Liver (tissue), 10 donors: ENCODE measurements at places on chromosomes 1 and 21. TPM values are rescaled to one million over a fixed set of nuclear protein-coding genes. Genes with fewer than 3 reads are reported as not detected.

DNAJC6 gene
- total RNA-seq: 35.0 TPM

GRCh38 chr1:84598846-84599741 lies 24.9 kb upstream of the CTBS start:
- no peaks in the 10 kb centered on the region for H3K4me1 ChIP-seq
- H3K27ac ChIP-seq: no peak overlapping the region
- DNase-seq: no peak
- H3K36me3 ChIP-seq: no peaks in the 10 kb centered on the region
- H3K4me3 ChIP-seq: no peak overlapping the region
- no peaks in the 10 kb centered on the region for H3K27me3 ChIP-seq

DNA sequence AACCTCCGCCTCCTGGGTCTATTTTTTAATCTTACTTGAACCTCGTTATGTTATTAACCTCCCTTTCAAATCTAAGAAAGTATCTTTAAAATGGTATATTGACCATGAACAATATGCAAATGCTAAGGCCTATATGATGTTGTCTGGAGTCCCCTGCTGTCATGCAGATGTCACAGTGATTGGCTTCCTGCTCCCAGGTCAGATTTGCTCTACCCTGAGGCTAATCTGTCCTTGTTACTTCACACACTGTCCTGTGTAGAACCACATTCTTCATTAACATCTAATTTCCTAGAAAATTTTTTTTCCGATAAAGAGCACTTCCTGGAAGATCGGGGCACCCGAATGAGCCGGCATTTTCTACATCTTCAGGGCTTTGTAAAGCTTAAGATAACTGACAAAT lies 306.6 kb downstream of the MRPL39 start:
- no peaks in the 10 kb centered on the region for H3K4me1 ChIP-seq
- no peak overlapping the region for H3K27ac ChIP-seq
- no peaks in the 10 kb centered on the region for H3K36me3 ChIP-seq

DNA sequence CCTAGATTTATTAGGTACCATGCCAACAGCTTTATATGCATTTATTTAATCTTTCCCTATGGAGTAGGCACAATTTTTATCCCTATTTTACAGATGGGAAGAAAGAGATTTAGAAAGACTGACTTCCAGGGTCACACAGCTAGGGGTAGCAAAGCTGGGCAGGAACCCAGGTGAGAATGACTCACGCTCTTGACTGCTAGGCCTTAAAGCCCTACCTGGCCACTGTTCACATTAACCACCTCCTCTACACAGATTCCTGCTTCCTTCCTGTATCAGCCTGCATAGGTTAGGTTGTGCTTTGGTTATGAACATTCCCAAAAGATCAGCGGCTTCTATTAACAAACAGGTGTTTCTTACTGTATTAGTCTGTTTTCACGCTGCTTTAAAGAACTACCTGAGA lies 53.2 kb downstream of the DNAJC6 start:
- no peaks in the 10 kb centered on the region for H3K36me3 ChIP-seq
- no peak overlapping the region for H3K4me3 ChIP-seq
- DNase-seq: no peak
- H3K27ac ChIP-seq: no peak overlapping the region
- no peaks in the 10 kb centered on the region for H3K27me3 ChIP-seq
- H3K4me1 ChIP-seq: no peaks in the 10 kb centered on the region

DNA sequence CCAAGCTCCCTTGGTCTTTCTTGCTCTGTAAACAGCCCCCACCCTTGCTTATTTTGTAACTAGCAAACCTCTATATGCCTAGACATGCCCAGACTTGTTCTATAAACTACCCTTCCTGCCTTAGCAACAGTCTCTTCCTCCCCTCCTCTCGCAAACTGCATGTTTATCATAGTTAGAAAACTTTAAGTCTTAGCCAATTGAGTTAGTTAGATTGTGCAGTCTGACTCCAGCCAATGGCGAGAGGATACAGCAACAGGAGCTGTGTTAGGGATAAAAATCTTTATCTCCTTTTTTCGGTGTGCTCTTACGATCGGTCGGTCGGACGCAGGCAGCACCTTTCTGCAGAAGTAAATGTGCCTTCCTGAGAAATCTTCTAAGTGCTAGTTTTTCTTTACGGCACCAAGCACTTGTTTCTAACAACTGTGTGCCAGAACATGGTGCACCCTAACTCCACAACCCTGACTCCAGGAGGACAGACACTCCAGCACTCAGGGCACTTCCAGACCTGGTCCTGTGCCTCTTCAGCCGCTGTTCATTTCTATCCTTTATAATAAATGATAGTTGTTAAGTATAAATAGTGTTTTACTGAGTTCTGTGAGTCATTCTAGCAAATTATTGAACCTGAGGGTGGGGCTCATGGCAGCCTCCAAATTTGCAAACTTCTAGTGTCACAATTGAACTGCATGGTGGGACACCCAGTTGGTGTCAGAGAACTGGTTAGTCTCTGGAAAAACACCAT lies 25.7 kb upstream of the GNG4 start:
- no peaks in the 10 kb centered on the region for H3K36me3 ChIP-seq
- H3K27me3 ChIP-seq: no peaks in the 10 kb centered on the region
- no peak for DNase-seq
- H3K4me3 ChIP-seq: no peak overlapping the region

DNA sequence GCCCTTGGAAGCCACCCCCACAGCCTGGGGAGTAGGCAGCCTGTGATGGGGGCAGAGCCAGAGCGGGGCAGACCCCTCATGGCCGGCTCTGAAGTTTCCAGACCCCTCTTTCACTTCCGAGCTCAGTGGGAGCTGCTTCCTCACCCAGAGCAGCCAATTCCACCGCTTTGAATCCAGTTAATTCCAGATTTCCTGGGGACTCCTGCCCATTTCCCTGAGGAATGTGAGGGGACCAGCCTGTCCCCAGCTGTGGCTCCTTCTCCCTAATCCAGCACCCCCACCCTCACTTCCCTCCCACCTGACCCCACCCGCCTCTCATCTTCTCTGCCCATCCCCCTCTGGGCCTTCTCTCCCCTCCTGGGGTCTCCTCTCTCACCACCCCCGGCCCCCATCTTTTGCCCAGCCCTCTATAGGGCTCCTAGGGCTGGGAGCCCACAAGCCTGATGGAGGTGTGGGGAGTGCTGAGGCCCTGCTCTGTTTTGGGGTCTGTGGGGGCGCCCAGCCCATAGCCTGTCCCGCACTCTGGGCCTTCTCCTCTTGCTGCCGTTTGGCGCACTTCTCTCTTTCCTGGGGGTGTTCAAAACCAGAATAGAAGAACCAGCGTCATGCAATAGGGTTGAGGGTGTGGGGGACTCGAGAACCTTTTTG lies 26.2 kb upstream of the TNFRSF1B start:
- DNase-seq: no peak
- H3K27me3 ChIP-seq: no peaks in the 10 kb centered on the region
- H3K4me3 ChIP-seq: no peak overlapping the region

GRCh38 chr1:107842241-107842640 lies 122.7 kb downstream of the VAV3 start:
- H3K27me3 ChIP-seq: no peaks in the 10 kb centered on the region
- no peak overlapping the region for H3K4me3 ChIP-seq
- H3K4me1 ChIP-seq: no peaks in the 10 kb centered on the region
- DNase-seq: no peak
- H3K27ac ChIP-seq: no peak overlapping the region

CACHD1 gene
- 3.3 TPM for total RNA-seq

- H3K4me3 ChIP-seq: peak overlapping the region; percentile 97
- no peak for DNase-seq
- peak overlapping the region; percentile 96 for H3K27ac ChIP-seq
- no peaks in the 10 kb centered on the region for H3K27me3 ChIP-seq
- peaks cover 17% of the 10 kb centered on the region for H3K4me1 ChIP-seq
- peaks cover 7% of the 10 kb centered on the region for H3K36me3 ChIP-seq
Measured at GRCh38 chr1:62437273-62437940, 558 bp downstream of the USP1 start.

ANGPTL1 gene
- 0.93 TPM for total RNA-seq

- H3K4me3 ChIP-seq: no peak overlapping the region
- no peaks in the 10 kb centered on the region for H3K36me3 ChIP-seq
- H3K27me3 ChIP-seq: no peaks in the 10 kb centered on the region
- no peak overlapping the region for H3K27ac ChIP-seq
- no peak for DNase-seq
- H3K4me1 ChIP-seq: no peaks in the 10 kb centered on the region
Measured at GRCh38 chr1:69787151-69787550, 219.4 kb downstream of the LRRC7 start.

IFNGR2 gene
- 23.2 TPM for total RNA-seq

CFHR3 gene
- total RNA-seq: 215 TPM

FCGR2B gene
- 7.9 TPM for total RNA-seq

CFAP141 gene
- total RNA-seq: not detected

- no peaks in the 10 kb centered on the region for H3K27me3 ChIP-seq
- DNase-seq: no peak
- peaks cover 3% of the 10 kb centered on the region for H3K4me1 ChIP-seq
- no peaks in the 10 kb centered on the region for H3K36me3 ChIP-seq
- H3K27ac ChIP-seq: no peak overlapping the region
Measured at GRCh38 chr1:37602750-37603694, 7.3 kb upstream of the GNL2 start.

DNA sequence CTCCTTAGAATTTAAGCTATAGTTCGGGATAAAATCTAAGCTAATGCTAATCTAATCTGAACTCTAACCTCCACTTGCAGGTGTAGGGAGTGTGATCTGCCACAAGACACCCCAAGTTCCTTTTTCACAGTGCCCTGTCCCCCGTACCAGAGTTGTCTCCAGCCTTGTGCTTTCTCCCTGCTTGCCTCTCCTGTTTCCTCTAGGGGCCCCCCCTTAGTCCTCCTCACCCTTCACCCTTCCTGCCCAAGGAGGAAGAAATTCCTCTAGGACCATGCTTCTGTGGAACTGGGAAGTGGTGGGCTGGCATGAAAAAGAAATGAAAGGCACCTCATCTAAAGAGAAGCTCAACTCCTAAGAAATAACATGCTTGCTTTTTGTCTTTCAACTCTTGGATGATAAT lies 50.2 kb upstream of the BCL9 start:
- H3K27me3 ChIP-seq: no peaks in the 10 kb centered on the region
- no peaks in the 10 kb centered on the region for H3K36me3 ChIP-seq
- H3K4me1 ChIP-seq: peaks cover 6% of the 10 kb centered on the region
- no peak for DNase-seq

LCA5L gene
- total RNA-seq: 0.19 TPM

CD53 gene
- 30.4 TPM for total RNA-seq

GRCh38 chr1:111204983-111205713 lies 4.7 kb upstream of the DENND2D start:
- H3K27me3 ChIP-seq: no peaks in the 10 kb centered on the region
- H3K27ac ChIP-seq: peak overlapping the region; percentile 92
- H3K36me3 ChIP-seq: no peaks in the 10 kb centered on the region
- DNase-seq: no peak

S100A2 gene
- total RNA-seq: not detected

FMO5 gene
- total RNA-seq: 75.5 TPM

GRCh38 chr1:201378804-201379203 lies 1.3 kb upstream of the TNNT2 start:
- no peak overlapping the region for H3K27ac ChIP-seq
- H3K27me3 ChIP-seq: peaks cover 5% of the 10 kb centered on the region

MAP1LC3C gene
- not detected for total RNA-seq

GRCh38 chr1:93811326-93812065 lies 67.5 kb downstream of the DNTTIP2 start:
- no peak for DNase-seq
- H3K36me3 ChIP-seq: no peaks in the 10 kb centered on the region
- H3K4me1 ChIP-seq: no peaks in the 10 kb centered on the region
- no peak overlapping the region for H3K4me3 ChIP-seq
- no peak overlapping the region for H3K27ac ChIP-seq

RNF223 gene
- not detected for total RNA-seq

- DNase-seq: no peak
- no peak overlapping the region for H3K4me3 ChIP-seq
- H3K4me1 ChIP-seq: no peaks in the 10 kb centered on the region
- no peaks in the 10 kb centered on the region for H3K27me3 ChIP-seq
Measured at GRCh38 chr21:40215941-40216340, 348.7 kb downstream of the PCP4 start.

ARV1 gene
- total RNA-seq: 15.9 TPM

RNU1-2 gene
- under 0.01 TPM for total RNA-seq

GRCh38 chr1:65297706-65298105 lies 11.6 kb upstream of the DNAJC6 start:
- no peak overlapping the region for H3K4me3 ChIP-seq
- H3K27me3 ChIP-seq: no peaks in the 10 kb centered on the region
- H3K4me1 ChIP-seq: no peaks in the 10 kb centered on the region
- H3K27ac ChIP-seq: no peak overlapping the region
- H3K36me3 ChIP-seq: no peaks in the 10 kb centered on the region
- no peak for DNase-seq

TMEM201 gene
- 2.9 TPM for total RNA-seq

DNA sequence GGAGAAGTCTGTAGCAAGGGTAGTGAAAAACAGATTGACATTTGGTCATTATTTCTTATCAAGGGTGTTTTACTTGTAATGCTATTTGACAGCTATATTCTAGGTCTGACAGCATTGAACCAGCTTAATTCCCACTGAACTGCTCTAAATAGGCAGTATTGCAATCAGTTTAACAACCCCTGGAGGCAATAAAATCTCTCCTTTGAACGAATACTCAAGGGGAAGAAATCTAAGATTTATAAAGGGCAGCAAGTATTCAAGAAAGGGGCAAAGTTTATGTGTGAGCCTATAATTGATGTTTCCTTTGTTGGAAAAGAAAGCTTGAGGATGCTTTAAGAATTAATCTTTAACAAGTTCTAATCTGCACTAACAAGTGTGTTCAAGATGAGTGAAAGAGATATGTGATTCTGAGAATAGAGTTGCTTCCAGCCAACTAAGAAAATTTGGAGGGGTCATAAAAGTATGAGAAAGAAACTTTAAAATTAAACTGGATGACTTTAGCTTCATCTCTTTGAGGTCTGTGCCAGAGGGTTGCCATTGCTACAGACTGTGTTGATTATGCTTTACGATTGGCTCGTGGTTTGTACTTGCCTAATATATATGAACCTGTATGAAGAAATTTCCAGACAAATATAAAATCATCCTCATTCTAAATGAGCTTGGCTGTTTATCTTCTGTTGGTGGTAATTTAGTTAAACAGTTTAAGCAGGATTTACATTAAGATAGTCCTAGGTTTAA lies 72.5 kb downstream of the ZNF326 start:
- no peak overlapping the region for H3K27ac ChIP-seq
- H3K4me1 ChIP-seq: no peaks in the 10 kb centered on the region
- H3K4me3 ChIP-seq: no peak overlapping the region
- H3K36me3 ChIP-seq: no peaks in the 10 kb centered on the region
- DNase-seq: no peak

- no peaks in the 10 kb centered on the region for H3K36me3 ChIP-seq
- H3K27ac ChIP-seq: no peak overlapping the region
- no peaks in the 10 kb centered on the region for H3K27me3 ChIP-seq
Measured at GRCh38 chr1:185419718-185420117, 102.7 kb upstream of the IVNS1ABP start.

- H3K27ac ChIP-seq: no peak overlapping the region
- no peaks in the 10 kb centered on the region for H3K36me3 ChIP-seq
- no peaks in the 10 kb centered on the region for H3K27me3 ChIP-seq
- H3K4me1 ChIP-seq: peaks cover 2% of the 10 kb centered on the region
- DNase-seq: no peak
- no peak overlapping the region for H3K4me3 ChIP-seq
Measured at GRCh38 chr1:175220853-175221556, 28.4 kb upstream of the KIAA0040 start.
